ENCODE measurements at places on chromosomes 6 and 20.

DNA sequence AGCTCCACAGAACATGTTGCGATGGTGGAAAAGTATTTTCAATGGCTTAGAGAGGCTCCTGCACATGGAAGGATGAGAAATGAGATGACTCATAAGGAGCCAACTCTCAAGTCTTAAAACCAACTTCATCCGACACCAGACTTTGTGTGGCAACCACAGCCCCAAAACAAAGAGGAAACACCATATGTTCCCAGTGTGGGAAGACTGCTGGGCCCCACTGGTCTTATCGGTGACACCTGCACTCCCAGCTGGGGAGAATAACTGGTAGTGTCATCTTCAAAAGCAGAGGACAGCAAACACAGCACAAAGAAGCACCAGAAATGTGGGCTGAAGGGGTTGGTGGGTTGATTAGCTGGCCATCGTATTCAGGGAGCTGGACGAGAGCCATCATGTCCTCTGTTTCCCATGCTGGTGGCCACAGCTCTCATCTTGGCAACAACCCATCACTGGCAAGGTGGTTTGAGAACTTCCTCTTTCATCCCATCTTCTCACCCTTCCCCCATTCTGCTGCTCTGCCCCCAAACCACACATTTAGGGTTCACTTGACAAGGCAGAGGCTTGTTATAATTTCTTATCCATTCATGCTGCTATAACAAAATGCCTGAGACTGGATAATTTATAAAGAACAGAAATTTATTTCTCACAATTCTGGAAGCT is 46.0 kb upstream of the TASP1 start:
- no peaks in the 10 kb centered on the region for H3K27me3 ChIP-seq
- H3K27ac ChIP-seq = no peak overlapping the region
- DNase-seq = no peak
- no peaks in the 10 kb centered on the region for H3K36me3 ChIP-seq

- H3K4me1 ChIP-seq = no peaks in the 10 kb centered on the region
- H3K4me3 ChIP-seq = no peak overlapping the region
- H3K36me3 ChIP-seq = no peaks in the 10 kb centered on the region
- H3K27ac ChIP-seq = no peak overlapping the region
These were observed 89.4 kb downstream of the PACRG start for GRCh38 chr6:162817196-162817595.

GRCh38 chr20:17872434-17872833 is 96.2 kb downstream of the SNX5 start:
- H3K36me3 ChIP-seq = no peaks in the 10 kb centered on the region
- H3K27ac ChIP-seq = no peak overlapping the region
- H3K27me3 ChIP-seq = no peaks in the 10 kb centered on the region

GRCh38 chr6:134190883-134191282 is 127.0 kb downstream of the SGK1 start:
- no peak overlapping the region for H3K4me3 ChIP-seq
- H3K4me1 ChIP-seq = no peaks in the 10 kb centered on the region
- no peak for DNase-seq
- no peaks in the 10 kb centered on the region for H3K27me3 ChIP-seq
- no peak overlapping the region for H3K27ac ChIP-seq

- no peaks in the 10 kb centered on the region for H3K36me3 ChIP-seq
- H3K4me1 ChIP-seq = no peaks in the 10 kb centered on the region
- no peak overlapping the region for H3K27ac ChIP-seq
- DNase-seq = no peak
These were observed 6.9 kb upstream of the CD93 start for GRCh38 chr20:23092861-23093495.

- no peaks in the 10 kb centered on the region for H3K4me1 ChIP-seq
- no peak overlapping the region for H3K4me3 ChIP-seq
- no peak overlapping the region for H3K27ac ChIP-seq
- DNase-seq = no peak
- H3K36me3 ChIP-seq = no peaks in the 10 kb centered on the region
These were observed 216.2 kb downstream of the CD83 start for GRCh38 chr6:14333556-14334305.

DNA sequence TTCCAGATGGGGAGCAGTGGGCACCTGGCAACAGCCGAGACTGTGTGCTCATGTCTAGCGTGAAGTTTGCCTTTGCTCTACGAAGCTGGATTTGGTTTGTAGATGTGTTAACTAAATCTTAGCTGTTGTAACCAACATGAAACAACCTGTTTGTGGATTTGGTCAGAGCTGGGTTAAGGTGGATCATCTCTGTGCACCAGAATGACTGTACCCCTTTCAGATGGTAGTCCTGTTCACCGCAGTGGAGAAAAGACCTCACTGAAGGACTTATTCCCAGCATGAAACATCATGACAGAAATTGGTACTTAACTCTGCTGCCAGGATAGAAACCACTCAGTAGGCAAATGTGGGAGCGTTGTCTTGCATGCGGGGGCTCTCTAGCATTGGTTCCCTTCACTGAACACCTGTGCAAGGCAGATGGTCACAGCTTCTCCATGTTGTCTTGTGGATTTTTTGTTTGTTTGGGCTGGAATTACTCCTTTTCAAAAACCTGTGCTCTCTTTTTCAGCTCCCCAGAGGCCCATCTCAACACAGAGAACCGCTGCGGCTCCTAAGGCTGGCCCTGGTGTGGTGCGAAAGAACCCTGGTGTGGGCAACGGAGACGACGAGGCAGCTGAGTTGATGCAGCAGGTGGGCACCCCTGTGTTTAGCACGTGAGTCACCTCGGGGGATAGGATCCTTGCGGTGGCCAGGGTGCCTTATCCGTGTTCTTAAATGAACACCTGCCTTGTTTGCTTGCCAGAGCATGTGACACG is 19.3 kb upstream of the EFCAB8 start:
- H3K36me3 ChIP-seq = peaks cover 21% of the 10 kb centered on the region
- H3K4me3 ChIP-seq = no peak overlapping the region
- no peak overlapping the region for H3K27ac ChIP-seq
- H3K4me1 ChIP-seq = no peaks in the 10 kb centered on the region
- no peak for DNase-seq

DNA sequence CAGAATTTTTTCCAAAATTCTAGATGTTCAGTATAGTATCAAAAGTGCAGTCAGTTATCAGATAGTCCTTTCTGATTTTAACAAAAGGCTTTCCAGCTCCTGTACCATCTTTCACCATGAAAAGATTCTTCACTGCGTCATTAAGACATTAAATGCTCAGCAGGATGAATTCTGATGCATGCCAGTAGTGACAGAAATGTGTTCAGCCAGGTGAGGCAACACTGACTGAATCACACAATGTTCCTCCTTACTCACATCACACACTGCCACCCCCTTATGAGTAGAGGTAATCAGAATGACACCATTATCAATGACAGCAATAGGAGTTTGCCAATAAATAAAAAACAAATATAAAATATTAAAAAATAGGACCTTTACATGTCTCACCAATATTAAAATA is 426.6 kb upstream of the PLCB4 start:
- H3K4me3 ChIP-seq = no peak overlapping the region
- H3K4me1 ChIP-seq = peaks cover 21% of the 10 kb centered on the region
- H3K27ac ChIP-seq = no peak overlapping the region
- no peaks in the 10 kb centered on the region for H3K36me3 ChIP-seq
- H3K27me3 ChIP-seq = no peaks in the 10 kb centered on the region

GRCh38 chr6:50816115-50816675 is 2.5 kb upstream of the TFAP2B start:
- H3K27ac ChIP-seq = no peak overlapping the region
- peaks cover 48% of the 10 kb centered on the region for H3K27me3 ChIP-seq
- peaks cover 19% of the 10 kb centered on the region for H3K4me1 ChIP-seq

DNA sequence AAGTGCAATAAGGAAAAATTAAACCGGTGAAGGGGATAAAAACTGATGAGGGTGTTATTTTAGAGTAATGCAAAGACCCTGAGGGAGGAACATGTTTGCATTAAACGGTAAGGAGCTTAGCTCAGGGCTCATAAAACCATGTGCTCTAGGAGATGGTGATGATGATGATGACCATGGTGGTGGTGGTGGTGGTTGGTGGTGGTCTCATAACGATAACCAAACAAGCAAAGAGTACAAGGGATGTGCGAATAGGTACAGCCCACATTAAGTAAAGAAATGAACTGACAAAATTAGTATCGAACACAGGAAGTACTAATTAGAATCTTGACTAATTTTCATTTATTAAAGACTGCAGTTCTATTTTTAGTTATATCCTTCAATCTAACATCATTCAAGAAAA is 139.1 kb downstream of the ATXN1 start:
- peaks cover 37% of the 10 kb centered on the region for H3K4me1 ChIP-seq
- no peak for DNase-seq
- no peaks in the 10 kb centered on the region for H3K27me3 ChIP-seq
- no peak overlapping the region for H3K4me3 ChIP-seq
- H3K27ac ChIP-seq = no peak overlapping the region

GRCh38 chr20:37282556-37282955 is 6.9 kb upstream of the MANBAL start:
- H3K4me1 ChIP-seq = peaks cover 9% of the 10 kb centered on the region
- peak overlapping the region; percentile 34 for H3K27ac ChIP-seq

GRCh38 chr6:20921578-20921977 is 387.3 kb downstream of the CDKAL1 start:
- DNase-seq = no peak
- no peak overlapping the region for H3K4me3 ChIP-seq
- no peak overlapping the region for H3K27ac ChIP-seq
- no peaks in the 10 kb centered on the region for H3K4me1 ChIP-seq

DNA sequence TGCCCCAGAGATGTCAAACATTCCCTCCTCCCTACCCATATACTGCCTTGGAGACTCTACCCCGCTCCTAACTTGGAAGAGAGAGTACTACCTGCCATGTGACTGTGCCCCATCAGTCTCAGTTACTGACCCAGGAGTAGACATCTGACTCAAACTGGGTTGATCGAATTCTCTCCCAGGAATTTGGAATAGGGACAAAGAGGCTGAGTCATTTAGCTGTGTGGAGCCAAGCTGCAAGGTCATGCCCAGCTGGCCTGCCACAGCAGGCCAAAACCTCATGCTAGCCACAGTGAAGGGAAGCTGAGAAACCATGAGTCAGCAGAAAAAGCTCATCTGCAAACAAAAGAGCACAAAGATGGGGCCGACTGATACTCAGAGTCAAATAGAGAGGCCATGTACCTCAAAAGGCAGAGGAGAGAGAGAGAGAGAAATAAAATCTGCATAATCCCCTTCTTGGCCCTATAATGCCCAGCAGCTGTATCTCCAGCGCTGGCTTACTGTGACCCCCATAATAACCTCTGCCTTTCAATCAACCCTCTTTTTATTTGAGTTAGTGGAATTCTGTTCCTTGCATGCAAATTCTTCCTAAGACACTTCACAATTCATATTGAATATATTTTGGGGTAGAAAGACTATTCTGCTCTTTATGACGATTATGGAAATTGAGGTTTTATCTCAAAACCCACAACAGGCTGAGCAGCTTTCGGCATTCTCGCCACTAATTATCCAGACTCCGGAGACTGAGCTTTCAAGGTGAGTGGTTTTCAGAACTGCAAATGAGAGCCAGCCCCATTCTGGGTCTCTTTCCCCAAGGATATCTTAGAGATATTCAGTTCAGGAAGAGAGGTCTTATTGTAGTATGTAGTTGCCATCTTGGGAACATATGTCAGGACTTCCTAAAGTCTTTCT is 21.4 kb upstream of the AKIRIN2 start:
- no peak for DNase-seq
- no peak overlapping the region for H3K27ac ChIP-seq
- no peaks in the 10 kb centered on the region for H3K36me3 ChIP-seq
- H3K4me3 ChIP-seq = no peak overlapping the region
- no peaks in the 10 kb centered on the region for H3K27me3 ChIP-seq
- H3K4me1 ChIP-seq = no peaks in the 10 kb centered on the region

DNA sequence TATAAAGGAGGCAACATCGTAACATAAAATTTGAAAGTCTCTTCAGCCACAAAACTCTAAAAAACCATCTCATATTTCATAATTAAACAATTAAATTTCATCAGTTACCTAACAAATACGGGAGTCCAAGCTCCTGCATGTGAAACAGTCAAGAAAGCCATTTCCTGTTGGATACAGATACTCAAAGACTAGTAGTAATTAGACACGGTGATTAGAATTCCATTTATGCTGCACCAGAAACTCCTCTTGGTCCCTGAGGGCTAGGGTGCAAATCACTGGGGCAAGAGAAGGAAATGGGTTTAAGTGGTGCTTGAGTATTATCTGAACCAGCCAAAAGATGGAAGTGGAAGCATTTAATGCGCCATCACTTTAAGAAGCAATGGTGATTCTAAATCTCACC is 27.4 kb downstream of the TRAM2 start:
- no peak for DNase-seq
- H3K27ac ChIP-seq = no peak overlapping the region
- no peaks in the 10 kb centered on the region for H3K27me3 ChIP-seq
- peaks cover 72% of the 10 kb centered on the region for H3K4me1 ChIP-seq
- no peaks in the 10 kb centered on the region for H3K36me3 ChIP-seq

DNA sequence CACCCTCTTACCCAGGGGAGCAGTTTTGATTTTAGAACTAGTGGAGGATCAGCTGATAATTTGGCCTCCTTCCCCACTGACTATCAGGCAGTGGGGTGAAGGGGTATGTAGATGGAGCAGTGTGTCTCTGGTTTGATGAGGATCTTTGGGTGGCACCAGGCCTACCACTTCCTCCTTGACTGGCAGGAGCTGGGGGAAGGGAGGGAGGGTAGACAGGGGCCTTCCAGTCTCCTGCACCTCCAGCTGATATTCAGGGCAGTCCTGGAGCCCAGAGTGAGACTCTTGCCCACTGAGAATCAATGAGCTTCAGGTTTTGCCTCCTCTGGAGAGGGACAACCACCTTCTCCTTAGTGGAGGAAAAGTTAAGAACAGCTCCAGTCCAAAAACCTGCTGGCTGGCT is 3.2 kb downstream of the DEF6 start:
- H3K4me3 ChIP-seq = no peak overlapping the region
- peak; percentile 61 for DNase-seq
- H3K4me1 ChIP-seq = no peaks in the 10 kb centered on the region
- H3K27me3 ChIP-seq = no peaks in the 10 kb centered on the region

DNA sequence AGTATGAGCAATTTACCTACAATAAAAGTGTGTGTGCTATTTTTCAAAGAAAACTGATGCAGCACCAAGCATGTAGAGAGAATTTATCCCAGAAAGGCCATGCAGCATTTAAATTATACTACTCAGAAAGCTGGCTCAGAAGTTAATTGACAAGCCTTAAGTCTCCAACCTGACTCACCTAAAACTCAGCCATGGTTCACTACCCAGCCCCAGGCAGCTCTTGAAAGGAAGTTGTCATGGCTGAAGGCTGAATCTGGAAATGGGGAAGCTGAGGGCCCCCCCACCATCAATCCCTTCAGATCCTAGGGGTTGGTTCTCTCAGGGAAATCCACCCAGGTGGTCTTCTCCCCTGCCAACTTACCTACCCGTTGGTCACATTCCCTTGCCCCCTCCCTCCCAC is 19.7 kb downstream of the PPIL6 start:
- no peaks in the 10 kb centered on the region for H3K4me1 ChIP-seq
- H3K4me3 ChIP-seq = no peak overlapping the region
- no peaks in the 10 kb centered on the region for H3K27me3 ChIP-seq

All from sigmoid colon (tissue), 7 donors.